Activated CD8-positive, alpha-beta T cell treated with anti-CD3 and anti-CD28 coated beads for 36 hours (primary cell): ENCODE measurements at places on chromosomes 16 and 17. TPM values are rescaled to one million over a fixed set of nuclear protein-coding genes. Genes with fewer than 3 reads are reported as not detected.

The PRAC1 gene
- not detected for total RNA-seq

DNA sequence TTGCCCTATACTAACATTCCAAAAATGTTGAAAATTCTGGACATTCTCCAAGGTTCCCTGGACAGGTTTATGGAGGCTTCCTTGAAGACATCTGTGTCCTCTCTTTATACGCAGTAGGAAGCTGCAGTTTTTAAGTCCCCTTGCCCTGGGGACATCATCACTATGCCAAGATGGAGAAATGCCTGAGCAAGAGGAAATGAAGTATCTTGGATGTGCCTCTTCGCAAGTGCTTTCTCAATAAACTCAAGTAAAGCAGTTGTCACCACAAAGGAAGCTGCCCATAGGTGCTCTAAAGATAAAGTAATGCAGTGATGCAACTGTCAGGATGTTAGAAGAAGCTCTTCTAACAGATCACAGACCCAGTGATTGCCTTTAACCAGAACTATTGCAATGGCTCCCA, 71.0 kb downstream of the CDYL2 start:
- peaks cover 3% of the 10 kb centered on the region for H3K36me3 ChIP-seq
- H3K4me3 ChIP-seq = no peak overlapping the region
- peaks cover 2% of the 10 kb centered on the region for H3K4me1 ChIP-seq
- H3K27me3 ChIP-seq = no peaks in the 10 kb centered on the region
- no peak overlapping the region for H3K27ac ChIP-seq

DNA sequence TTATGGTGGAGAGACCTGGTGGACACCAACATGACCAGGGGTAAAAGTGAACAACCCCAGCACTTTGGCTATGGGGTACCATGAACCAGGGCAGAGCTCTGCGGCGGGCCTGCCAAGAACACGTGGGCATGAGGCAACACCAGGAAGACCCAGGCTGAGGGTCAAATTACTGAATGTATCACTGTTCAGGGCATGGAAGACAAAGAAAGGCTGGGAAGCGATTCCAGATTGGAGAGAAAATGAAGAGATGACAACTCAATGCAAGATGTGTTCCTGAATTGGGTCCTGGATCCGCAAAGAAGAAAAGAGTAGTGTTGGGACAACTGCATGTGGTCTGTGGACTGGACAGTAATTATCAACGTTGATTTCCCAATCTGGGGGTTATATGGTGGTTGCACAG, 19.8 kb downstream of the SPHK1 start:
- H3K4me1 ChIP-seq = peaks cover 4% of the 10 kb centered on the region
- no peaks in the 10 kb centered on the region for H3K27me3 ChIP-seq
- no peak for DNase-seq
- H3K27ac ChIP-seq = no peak overlapping the region
- H3K36me3 ChIP-seq = peaks cover 26% of the 10 kb centered on the region

DNA sequence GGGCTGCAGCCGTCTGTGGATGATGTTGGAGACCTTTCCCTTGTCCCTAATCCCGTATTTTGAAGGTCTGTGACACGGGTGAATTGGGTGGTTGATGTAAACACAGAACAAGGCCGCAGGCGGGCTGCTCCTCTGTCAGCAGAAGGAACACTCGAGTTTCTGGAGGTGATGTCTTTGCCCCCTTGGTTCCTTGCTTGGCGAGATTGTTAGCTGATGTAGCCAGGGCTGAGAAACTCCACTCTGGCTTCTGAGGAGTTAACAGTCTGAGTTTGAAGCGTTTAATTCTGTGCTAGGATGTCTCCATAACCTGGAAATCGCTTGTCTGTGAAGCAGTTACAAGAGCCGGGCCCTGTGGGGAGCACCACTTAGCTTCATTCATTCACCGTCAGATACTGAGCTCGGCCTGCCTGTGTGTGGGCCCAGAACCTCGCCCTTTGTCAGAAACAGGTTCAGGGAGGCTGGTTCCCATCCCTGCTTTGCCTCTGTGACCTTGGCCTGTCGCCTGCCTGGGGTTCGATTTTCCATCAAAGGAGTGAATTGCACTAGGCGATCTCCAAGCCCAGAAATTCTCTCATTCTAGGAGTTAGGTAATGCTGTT, 1.3 kb downstream of the MAPK8IP3 start:
- H3K36me3 ChIP-seq = peaks cover 6% of the 10 kb centered on the region
- H3K4me3 ChIP-seq = peak overlapping the region; percentile 96
- H3K27ac ChIP-seq = peak overlapping the region; percentile 83
- H3K4me1 ChIP-seq = peaks cover 36% of the 10 kb centered on the region
- peak; percentile 42 for DNase-seq

DNA sequence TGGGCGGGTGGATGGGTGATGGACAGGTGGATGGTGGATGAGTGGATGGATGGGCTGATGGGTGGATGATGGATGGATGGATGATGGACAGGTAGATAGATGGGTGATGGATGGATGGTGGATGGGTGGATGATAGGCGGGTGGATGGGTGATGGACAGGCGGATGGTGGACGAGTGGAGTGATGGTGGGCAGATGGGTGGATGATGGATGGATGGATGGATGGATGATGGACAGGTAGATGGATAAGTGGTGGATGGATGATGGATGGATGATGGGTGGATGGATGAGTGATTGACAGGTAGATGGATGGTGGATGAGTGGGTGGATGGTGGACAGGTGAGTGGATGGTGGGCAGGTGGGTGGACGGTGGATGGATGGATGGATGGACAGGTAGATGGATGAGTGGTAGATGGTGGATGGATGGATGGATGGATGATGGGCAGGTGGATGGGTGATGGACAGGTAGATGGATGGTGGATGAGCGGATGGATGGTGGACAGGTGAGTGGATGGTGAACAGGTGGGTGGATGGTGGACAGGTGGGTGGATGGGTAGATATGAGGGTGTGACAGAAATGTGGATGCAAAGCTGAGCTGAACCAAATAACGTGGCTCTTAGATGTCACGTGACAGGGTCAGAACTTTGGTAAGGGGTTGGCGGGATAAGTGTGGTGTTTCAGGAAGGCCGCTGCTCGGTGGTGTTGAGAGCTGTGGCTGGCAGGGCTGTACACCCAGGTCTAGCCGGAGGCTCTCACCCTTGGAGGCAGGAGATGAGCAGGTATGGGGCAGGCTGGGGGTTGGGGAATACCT, 234.3 kb upstream of the CIBAR2 start:
- DNase-seq = no peak
- no peak overlapping the region for H3K27ac ChIP-seq
- no peaks in the 10 kb centered on the region for H3K4me1 ChIP-seq
- peaks cover 2% of the 10 kb centered on the region for H3K27me3 ChIP-seq
- H3K36me3 ChIP-seq = no peaks in the 10 kb centered on the region

- peaks cover 88% of the 10 kb centered on the region for H3K36me3 ChIP-seq
- H3K27ac ChIP-seq = peak overlapping the region; percentile 75
- peak overlapping the region; percentile 38 for H3K4me3 ChIP-seq
- peak; percentile 8 for DNase-seq
- H3K27me3 ChIP-seq = no peaks in the 10 kb centered on the region
- H3K4me1 ChIP-seq = peaks cover 82% of the 10 kb centered on the region
Observed at GRCh38 chr16:27428026-27428785, 26.2 kb downstream of the IL21R start.

DNA sequence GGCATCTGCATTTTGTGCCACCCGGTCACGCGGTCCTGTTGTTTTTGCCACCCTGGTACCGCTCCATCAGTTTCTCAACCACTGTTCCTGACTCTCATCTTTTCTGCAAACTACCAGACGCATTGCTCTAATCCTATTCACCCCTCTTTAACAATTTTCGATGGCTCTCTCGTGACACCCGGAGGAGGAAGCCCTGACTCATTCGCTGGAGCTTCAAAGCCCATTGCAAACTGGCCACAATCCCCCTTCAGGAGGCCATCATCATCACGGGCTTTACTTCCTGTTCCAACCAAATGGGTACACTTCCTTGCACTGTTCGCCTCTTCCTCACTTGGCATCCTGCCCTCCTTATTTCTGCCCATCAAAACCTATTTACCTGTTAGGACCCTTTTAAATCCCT, 155.3 kb downstream of the RGS9 start:
- H3K36me3 ChIP-seq = no peaks in the 10 kb centered on the region
- DNase-seq = peak; percentile 17
- H3K4me3 ChIP-seq = no peak overlapping the region
- H3K4me1 ChIP-seq = no peaks in the 10 kb centered on the region
- H3K27me3 ChIP-seq = no peaks in the 10 kb centered on the region

DNA sequence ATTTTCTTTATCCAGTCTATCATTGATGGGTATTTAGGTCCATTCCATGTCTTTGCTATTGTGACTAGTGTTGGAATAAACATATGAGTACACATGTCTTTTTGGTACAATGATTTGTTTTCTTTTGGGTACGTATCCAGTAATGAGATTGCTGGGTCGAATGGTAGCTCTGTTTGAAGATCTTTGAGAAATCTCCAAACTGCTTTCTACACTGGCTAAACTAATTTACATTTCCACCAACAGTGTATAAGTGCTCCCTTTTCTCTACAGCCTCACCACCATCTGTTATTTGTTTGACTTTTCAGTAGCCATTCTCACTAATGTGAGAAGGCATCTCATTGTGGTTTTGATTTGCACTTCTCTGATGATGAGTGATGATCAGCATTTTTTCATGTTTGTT, 103.7 kb downstream of the GOSR1 start:
- no peak for DNase-seq
- H3K27me3 ChIP-seq = no peaks in the 10 kb centered on the region
- H3K36me3 ChIP-seq = no peaks in the 10 kb centered on the region

- H3K36me3 ChIP-seq = no peaks in the 10 kb centered on the region
- no peaks in the 10 kb centered on the region for H3K27me3 ChIP-seq
- no peak overlapping the region for H3K27ac ChIP-seq
- DNase-seq = no peak
Observed at GRCh38 chr16:59634004-59634579, 900.0 kb upstream of the GOT2 start.

DNA sequence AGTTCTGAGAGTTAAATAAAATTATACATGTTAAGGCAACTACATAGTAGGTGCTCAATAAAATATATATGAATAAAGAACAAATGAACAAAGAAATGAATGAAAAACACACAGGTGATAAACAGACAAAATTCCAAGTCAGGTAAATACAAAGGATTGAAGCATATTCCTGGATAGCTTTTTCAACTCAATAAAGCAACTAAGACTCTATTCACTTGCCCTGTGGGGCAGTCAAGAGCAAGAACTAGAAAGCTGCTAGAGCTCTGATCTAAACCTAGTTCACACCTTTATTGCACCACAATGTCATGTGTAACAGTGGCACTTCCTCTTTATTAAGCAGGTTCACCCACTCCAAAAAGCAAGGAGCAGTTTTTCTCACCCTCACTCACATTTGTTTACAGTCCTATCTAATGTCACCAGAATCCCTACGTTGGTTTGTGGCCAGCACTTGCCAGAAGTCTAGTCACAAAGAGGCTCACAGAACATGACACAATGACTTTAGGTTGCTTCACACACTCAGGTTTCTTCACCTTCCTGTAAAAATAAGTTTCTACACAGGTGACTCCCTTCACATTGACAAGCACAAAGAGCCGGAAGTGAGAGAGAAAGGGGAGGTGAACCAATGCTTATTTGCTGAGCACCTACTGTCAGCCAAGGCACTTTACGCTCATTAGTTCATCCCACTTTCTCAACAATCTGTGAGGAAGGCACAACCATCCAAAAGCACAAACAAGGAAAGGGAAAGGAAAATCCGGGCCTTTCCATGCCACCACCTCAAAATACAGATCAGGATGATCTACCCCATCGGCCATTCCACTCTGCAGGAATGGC, 70.8 kb downstream of the XPO6 start:
- H3K27me3 ChIP-seq = no peaks in the 10 kb centered on the region
- H3K36me3 ChIP-seq = peaks cover 66% of the 10 kb centered on the region
- H3K4me3 ChIP-seq = peak overlapping the region; percentile 61
- peak; percentile 89 for DNase-seq

The HOXB7 gene
- 0.50 TPM for total RNA-seq

DNA sequence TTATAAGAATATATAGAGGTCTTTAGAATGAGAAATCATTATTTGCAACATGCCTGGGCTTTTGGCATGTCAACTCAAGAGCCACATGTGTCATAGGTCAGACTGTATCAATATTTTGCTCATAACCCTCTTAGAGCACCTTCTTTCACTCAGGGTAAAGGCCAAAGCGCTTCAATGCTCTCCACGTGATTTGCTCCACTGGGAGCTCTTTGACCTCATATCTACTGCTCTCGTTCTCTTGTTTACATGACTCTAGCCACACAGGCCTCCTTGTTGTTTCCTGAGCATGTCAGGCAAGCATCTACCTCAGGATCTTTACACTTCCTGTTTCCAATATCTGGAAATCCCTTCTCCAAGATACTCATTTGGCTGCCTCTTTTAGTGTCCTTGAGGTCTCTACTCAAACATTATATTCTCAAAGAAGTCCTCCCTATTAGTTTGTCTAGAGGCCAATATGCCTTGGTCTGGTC, 148.4 kb downstream of the TOX3 start:
- DNase-seq = no peak
- no peak overlapping the region for H3K4me3 ChIP-seq
- H3K36me3 ChIP-seq = no peaks in the 10 kb centered on the region
- H3K27ac ChIP-seq = no peak overlapping the region
- H3K27me3 ChIP-seq = no peaks in the 10 kb centered on the region

- no peak overlapping the region for H3K27ac ChIP-seq
- H3K4me1 ChIP-seq = no peaks in the 10 kb centered on the region
- no peak overlapping the region for H3K4me3 ChIP-seq
- H3K36me3 ChIP-seq = no peaks in the 10 kb centered on the region
- DNase-seq = no peak
Observed at GRCh38 chr17:66839616-66840015, 4.7 kb downstream of the CACNG5 start.

GRCh38 chr16:31202414-31203375, at the start of gene PYCARD:
Gene PYCARD (minus strand): TSS chr16:31202760. CDS start chr16:31202690, 70 bp downstream.
- H3K4me3 ChIP-seq = peak within 1 kb of the TSS; percentile 75
- peak within 1 kb of the TSS; percentile 47 for H3K27ac ChIP-seq
- no peaks in the 10 kb centered on the region for H3K27me3 ChIP-seq
- H3K4me1 ChIP-seq = peaks cover 40% of the 10 kb centered on the region
- peak; percentile 45 for DNase-seq

The SBK1 gene
- 35.3 TPM for total RNA-seq

DNA sequence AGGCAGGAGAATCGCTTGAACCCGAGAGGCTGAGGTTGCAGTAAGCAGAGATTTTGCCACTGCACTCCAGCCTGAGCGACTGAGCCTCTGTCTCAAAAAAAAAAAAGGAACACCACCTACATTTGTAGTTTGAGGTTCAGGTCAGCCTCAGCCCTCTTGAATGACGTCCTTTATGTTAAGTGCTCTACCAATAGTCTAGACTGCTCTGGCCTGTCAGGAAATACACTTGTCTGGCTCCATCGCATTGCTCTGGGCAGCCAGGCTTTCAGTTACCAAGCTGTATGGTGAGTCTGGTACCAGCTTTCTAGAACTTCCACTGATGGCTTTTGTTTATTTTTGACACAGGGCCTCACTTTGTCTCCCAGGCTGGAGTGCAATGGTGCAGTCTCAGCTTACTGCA, 11.4 kb downstream of the SOCS7 start:
- no peak overlapping the region for H3K4me3 ChIP-seq
- H3K27ac ChIP-seq = no peak overlapping the region
- peaks cover 1% of the 10 kb centered on the region for H3K4me1 ChIP-seq
- DNase-seq = no peak

The CETP gene
- total RNA-seq = not detected

GRCh38 chr16:1430214-1430758, 592 bp upstream of the PERCC1 start:
- no peaks in the 10 kb centered on the region for H3K27me3 ChIP-seq
- no peaks in the 10 kb centered on the region for H3K36me3 ChIP-seq
- no peaks in the 10 kb centered on the region for H3K4me1 ChIP-seq
- H3K27ac ChIP-seq = no peak overlapping the region
- DNase-seq = no peak

The HEATR3 gene
- total RNA-seq = 23.6 TPM

- H3K36me3 ChIP-seq = peaks cover 4% of the 10 kb centered on the region
- H3K4me1 ChIP-seq = peaks cover 53% of the 10 kb centered on the region
- H3K27ac ChIP-seq = peak overlapping the region; percentile 96
- peak; percentile 91 for DNase-seq
- H3K4me3 ChIP-seq = peak overlapping the region; percentile 54
Observed at GRCh38 chr16:57530104-57530521, 6.3 kb downstream of the CCDC102A start.
